Endothelial cell of umbilical vein (primary cell): ENCODE measurements at places on chromosomes 12 and 14.

DNA sequence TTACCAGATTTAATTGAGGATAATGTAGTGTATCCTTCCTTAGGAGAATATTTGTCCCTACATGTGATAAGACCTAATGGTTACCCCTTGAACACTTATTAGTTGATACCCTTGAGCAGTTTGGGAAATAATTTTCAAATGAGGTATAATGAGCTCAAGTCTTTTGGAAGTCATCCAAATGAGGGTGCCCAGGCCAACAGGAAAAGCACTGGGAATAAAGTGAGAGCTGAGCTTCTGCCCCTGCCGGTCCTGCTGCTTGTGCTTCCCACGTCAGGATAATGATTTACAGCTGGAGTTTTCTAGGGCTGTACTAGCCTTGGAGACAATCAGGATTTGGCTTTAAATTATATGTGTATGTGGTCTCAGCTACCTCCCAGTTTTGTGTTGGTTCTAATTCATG, 178.8 kb upstream of the FRMD6 start:
- peaks cover 6% of the 10 kb centered on the region for H3K4me1 ChIP-seq
- DNase-seq = peak; percentile 41
- no peaks in the 10 kb centered on the region for H3K36me3 ChIP-seq
- no peak overlapping the region for H3K4me3 ChIP-seq
- no peaks in the 10 kb centered on the region for H3K27me3 ChIP-seq

DNA sequence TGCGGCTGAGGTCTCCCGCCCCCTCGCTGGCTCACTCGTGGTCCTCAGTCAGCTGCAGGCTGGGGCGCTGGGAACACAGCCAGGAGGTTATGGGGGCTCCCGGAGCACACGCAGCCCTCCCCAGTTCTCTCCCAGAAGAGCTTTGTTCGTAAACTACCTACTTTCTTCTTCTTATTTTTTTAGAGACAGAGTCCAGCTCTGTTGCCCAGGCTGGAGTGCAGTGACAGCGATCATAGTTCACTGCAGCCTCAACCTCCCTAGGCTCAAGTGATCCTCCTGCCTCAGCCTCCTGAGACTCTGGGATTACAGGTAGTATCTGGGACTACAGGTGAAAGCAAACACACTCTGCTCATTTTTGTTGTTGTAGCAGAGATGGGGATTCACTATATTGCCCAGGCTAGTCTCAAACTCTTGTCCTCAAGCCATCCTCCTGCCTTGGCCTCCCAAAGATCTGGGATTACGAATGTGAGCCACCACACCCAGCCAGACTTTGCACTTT, 15.5 kb upstream of the PLA2G1B start:
- H3K4me3 ChIP-seq = no peak overlapping the region
- no peaks in the 10 kb centered on the region for H3K36me3 ChIP-seq
- H3K27me3 ChIP-seq = no peaks in the 10 kb centered on the region
- H3K4me1 ChIP-seq = no peaks in the 10 kb centered on the region
- DNase-seq = no peak
- no peak overlapping the region for H3K27ac ChIP-seq

DNA sequence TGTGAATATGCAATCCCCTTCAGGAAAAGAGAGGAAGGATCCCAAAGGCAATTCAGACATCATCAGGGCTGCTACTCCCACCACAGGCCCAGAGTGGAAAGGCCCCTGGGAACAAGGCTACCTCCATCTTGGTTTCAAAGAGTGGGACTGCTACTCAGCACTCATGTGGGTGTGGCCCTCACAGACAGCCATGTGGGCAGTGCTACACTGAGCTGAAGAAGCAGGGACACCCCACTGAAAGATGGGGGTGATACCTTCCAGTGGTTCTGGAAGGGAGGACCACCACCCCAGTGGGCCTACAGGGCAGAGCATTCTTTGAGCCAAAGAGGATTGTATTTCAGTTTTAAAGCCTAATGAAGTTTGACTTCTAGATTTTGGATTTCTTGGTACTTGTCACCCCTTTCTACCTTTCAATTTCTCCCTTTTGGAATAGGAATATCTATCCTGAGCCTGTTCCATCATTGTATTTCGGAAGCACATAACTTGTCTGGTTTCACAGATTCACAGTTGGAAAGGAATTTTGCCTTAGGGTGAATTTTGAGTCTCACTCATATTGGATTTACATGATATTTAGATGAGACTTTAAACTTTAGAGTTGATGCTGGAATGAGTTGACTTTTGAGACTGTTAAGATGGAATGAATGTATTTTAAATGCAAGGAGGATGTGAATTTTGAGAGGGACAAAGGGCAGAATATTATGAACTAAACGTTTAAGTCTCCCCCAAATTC, 16.5 kb upstream of the LTA4H start:
- H3K27ac ChIP-seq = no peak overlapping the region
- no peaks in the 10 kb centered on the region for H3K36me3 ChIP-seq
- peaks cover 44% of the 10 kb centered on the region for H3K4me1 ChIP-seq
- no peak overlapping the region for H3K4me3 ChIP-seq
- no peaks in the 10 kb centered on the region for H3K27me3 ChIP-seq

- no peaks in the 10 kb centered on the region for H3K27me3 ChIP-seq
- peaks cover 6% of the 10 kb centered on the region for H3K36me3 ChIP-seq
- H3K4me3 ChIP-seq = no peak overlapping the region
- no peak for DNase-seq
- no peak overlapping the region for H3K27ac ChIP-seq
Observed at GRCh38 chr12:68806488-68807237, 1.3 kb upstream of the MDM2 start.

- H3K27ac ChIP-seq = no peak overlapping the region
- H3K36me3 ChIP-seq = no peaks in the 10 kb centered on the region
- H3K4me3 ChIP-seq = no peak overlapping the region
- DNase-seq = no peak
Observed at GRCh38 chr12:95796225-95796981, 5.8 kb upstream of the NTN4 start.

- H3K36me3 ChIP-seq = no peaks in the 10 kb centered on the region
- no peaks in the 10 kb centered on the region for H3K4me1 ChIP-seq
- no peak for DNase-seq
- no peaks in the 10 kb centered on the region for H3K27me3 ChIP-seq
- no peak overlapping the region for H3K27ac ChIP-seq
- H3K4me3 ChIP-seq = no peak overlapping the region
Observed at GRCh38 chr14:64632056-64632455, 72.2 kb upstream of the PLEKHG3 start.

DNA sequence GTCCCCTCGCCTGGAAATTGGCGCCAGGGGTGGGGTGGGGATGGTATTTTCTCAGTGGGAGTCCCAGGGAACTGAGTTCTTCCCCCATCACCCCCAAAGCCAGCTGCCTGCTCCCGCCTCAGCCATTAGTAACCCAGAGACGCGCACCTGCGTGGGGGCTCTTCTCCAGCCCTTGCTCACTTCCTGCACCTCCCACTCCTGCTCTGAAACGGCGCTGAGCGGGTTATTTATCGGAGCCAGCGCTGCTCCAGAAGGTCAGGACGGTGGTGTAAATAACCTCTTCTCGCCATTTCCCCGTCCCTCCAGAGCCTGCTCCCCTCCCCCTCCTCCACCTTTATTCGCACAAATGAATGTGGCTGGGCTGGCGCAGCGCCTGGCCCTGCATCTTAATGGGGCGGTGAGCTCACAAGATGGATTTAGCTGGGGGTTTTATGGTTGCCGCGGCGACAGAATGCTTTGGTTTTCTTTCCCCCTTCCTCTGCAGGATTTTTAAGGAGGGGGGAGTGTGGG, 12.2 kb downstream of the GPR84 start:
- no peak overlapping the region for H3K27ac ChIP-seq
- H3K27me3 ChIP-seq = no peaks in the 10 kb centered on the region
- H3K36me3 ChIP-seq = peaks cover 22% of the 10 kb centered on the region
- H3K4me1 ChIP-seq = no peaks in the 10 kb centered on the region
- no peak overlapping the region for H3K4me3 ChIP-seq

DNA sequence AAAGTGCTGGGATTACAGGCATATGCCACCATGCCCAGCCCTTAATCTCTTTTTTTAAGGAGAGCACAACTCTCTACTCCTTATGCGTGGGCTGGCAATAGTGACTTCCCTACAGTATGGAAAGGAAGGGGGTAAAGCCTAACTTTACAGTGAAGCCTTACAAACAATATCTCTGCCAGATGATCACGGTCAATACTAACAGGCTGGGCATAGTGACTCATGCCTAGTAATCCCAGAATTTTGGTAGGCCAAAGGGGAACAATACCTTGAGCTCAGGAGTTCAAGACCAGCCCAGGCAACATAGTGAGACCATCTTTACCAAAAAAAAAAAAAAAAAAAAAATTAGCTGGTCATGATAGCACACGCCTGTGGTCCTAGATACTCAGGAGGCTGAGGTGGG, 5.6 kb downstream of the PYM1 start:
- no peaks in the 10 kb centered on the region for H3K27me3 ChIP-seq
- no peak overlapping the region for H3K27ac ChIP-seq
- H3K4me1 ChIP-seq = peaks cover 9% of the 10 kb centered on the region
- DNase-seq = no peak
- no peaks in the 10 kb centered on the region for H3K36me3 ChIP-seq
- no peak overlapping the region for H3K4me3 ChIP-seq

DNA sequence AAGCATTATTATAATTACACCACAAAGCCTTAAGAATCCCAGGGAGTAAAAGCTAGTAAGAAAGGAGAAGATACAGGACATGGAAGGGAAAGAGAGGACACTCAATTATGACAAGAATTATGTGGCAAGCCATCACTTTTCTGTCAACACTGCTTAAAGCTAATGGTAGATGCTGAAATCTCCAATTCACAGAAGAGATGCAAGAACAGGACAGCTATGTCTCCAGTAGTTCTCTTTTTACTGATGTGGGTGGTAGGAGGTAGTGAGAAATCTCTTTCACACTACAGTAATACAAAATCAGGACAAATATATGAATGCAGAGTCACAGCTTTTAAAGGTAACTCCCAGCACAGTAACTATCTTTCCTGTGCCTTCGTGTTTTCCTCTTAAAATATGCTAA, 29.2 kb downstream of the CHD8 start:
- H3K27me3 ChIP-seq = no peaks in the 10 kb centered on the region
- peaks cover 43% of the 10 kb centered on the region for H3K36me3 ChIP-seq
- no peak for DNase-seq
- H3K4me3 ChIP-seq = no peak overlapping the region

- no peaks in the 10 kb centered on the region for H3K4me1 ChIP-seq
- no peak overlapping the region for H3K4me3 ChIP-seq
- DNase-seq = no peak
- H3K27ac ChIP-seq = no peak overlapping the region
- H3K36me3 ChIP-seq = no peaks in the 10 kb centered on the region
Observed at GRCh38 chr14:58088961-58089360, 63.1 kb downstream of the ARMH4 start.

DNA sequence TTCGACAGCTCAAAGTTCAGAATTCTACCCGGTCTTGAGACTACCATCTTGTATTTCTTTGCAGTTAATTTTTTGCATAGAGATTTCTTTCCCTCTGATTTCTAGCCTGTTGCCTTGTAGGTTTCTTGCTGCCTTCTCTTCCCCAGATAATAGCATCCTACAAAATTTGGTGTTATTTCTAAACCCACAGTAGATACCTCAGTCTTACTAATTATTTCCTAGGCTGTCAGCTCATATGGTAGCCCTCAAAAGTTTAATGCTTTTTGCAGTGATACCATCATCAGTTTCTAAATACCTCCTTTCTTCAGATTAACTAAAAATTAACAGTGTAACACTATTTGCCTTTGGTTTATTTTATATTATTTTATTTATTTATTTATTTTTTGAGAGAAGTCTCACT, 61.9 kb upstream of the TMPO start:
- H3K27ac ChIP-seq = no peak overlapping the region
- H3K4me1 ChIP-seq = no peaks in the 10 kb centered on the region
- H3K27me3 ChIP-seq = no peaks in the 10 kb centered on the region
- no peaks in the 10 kb centered on the region for H3K36me3 ChIP-seq
- no peak for DNase-seq
- H3K4me3 ChIP-seq = no peak overlapping the region

DNA sequence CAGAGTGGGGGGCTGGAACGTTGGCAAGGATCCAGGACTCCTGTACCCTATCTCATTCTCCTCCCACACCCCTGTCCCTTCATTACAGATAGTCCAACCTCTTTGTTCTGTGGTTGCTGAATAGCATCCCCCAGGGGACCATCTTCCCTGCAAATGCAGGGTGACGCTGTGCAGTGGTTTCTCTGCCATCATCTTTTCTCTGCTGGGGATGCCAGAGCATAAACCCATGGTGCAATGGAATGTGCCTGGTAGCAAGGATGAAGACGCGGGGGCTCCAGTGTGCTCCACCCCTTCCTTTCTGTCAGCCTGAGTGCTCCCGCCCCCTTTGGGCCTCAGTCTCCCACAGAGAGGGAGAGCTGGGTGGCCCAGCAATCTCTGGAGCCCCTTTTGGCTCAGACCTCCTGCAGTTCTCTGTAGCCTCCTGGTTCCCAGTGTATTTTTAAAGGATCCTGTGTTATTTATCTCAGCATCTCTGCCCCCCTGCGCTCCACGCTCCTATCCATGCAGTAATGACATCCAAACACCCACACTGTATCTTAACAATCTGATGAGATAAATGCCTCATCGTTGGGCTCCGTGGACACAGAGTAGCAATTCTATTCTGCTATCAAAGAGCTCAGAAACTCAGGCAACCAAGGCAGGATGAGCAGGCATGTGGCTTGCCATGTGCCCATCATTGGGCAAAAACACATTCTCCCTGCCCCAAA, 212.8 kb downstream of the CACNA1C start:
- H3K36me3 ChIP-seq = no peaks in the 10 kb centered on the region
- no peak for DNase-seq
- H3K27ac ChIP-seq = no peak overlapping the region

GRCh38 chr14:24311837-24312615, 724 bp downstream of the LTB4R start:
- H3K27me3 ChIP-seq = no peaks in the 10 kb centered on the region
- peak overlapping the region; percentile 91 for H3K27ac ChIP-seq
- H3K36me3 ChIP-seq = no peaks in the 10 kb centered on the region
- peaks cover 71% of the 10 kb centered on the region for H3K4me1 ChIP-seq
- no peak for DNase-seq
- H3K4me3 ChIP-seq = no peak overlapping the region

- H3K36me3 ChIP-seq = peaks cover 18% of the 10 kb centered on the region
- H3K27ac ChIP-seq = no peak overlapping the region
- no peaks in the 10 kb centered on the region for H3K27me3 ChIP-seq
- H3K4me3 ChIP-seq = no peak overlapping the region
- DNase-seq = peak; percentile 15
- H3K4me1 ChIP-seq = peaks cover 3% of the 10 kb centered on the region
Observed at GRCh38 chr14:75714991-75715390, 53.9 kb downstream of the TTLL5 start.

- H3K27me3 ChIP-seq = no peaks in the 10 kb centered on the region
- H3K4me1 ChIP-seq = no peaks in the 10 kb centered on the region
- no peak overlapping the region for H3K27ac ChIP-seq
- no peak for DNase-seq
- no peak overlapping the region for H3K4me3 ChIP-seq
Observed at GRCh38 chr14:67978749-67979148, 159.2 kb downstream of the RAD51B start.
